ENCODE measurements at places on chromosomes 13 and 19. TPM values are rescaled to one million over a fixed set of nuclear protein-coding genes. Genes with fewer than 3 reads are reported as not detected.

DNA sequence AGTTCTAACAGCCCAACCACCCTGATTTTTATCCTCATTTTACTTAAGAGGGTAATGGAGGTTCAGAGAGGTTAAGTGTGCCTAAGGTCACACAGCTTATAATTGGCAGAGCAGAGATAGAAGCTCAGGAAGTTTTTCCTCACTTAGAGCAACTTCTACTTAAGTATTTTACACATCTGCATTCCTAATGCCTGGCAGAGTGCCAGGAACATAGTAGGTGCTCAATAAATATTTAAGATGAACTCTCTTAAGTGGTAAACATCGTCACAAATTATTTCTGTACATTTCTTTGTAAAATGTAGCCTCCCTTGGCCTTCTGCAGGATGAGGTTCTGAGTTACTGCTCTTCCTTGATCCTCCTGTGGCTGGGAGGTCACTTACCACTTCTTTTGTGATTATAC lies 14.7 kb downstream of the FARP1 start:
- DNase-seq = no peak

DNA sequence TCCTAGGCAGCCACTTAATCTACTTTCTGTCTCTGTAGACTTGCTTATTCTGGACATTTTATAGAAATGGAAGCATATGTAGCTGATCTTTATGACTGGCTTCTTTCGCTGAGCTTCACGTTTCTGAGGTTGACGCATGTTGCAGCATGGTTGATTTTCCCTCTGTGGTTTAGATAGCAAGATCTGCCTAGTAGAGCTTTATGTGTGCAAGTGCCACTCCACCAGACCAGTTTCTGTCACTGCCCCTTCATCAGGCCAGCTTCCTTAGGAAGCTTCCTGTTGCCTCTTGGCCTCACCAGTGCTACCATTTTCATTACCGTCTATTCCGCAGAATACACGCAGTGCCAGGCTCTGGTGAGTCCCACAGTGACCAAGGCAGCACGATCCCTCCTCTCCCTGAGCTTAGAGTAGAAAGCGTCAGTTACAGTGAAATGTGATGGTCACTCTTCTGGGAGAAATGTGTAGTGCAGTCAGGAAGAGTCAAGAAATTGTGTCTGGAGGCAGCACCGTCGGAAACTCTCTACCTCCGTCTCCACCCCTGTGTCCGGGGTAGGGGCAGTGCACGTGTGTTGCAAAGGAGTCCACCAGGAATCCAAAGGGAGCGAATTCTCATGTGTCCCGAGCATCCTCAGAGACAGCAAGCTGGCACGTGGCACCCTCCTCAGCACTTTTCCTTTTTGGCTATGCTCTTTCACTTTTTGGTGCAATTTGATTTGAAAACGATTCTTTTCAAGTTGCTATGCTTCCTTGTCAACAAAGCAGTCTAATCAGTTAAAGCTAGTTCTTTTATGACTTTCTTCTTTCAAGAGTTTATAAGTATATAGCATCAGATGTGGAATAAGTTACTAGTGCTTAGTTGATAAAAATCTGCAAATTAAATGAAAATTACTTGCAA lies 45.4 kb upstream of the GPR183 start:
- no peak for DNase-seq

DNA sequence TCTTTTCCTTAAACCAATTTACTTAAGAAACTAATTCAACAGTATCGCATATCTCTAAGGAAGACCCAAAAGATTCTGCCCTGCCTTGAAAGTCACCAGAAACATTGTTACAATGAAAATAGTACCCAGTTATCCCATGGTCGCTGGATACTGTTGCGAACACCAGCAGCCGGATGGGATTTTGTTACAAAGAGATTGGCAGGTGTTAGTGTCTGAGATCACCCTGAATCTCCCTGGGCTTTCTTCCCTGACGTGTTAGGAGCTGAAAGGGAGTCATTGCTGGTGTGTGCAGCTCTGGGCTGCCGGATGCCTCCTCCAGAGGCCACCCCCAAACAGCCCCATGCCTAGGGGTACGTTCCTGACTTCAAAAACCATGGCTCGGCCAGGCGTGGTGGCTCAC lies 38.2 kb downstream of the PTPRS start:
- DNase-seq = no peak

- no peak for DNase-seq
Observed at GRCh38 chr19:12695096-12695495, 1.3 kb downstream of the FBXW9 start.

- DNase-seq = no peak
Observed at GRCh38 chr19:57273014-57273413, 7.3 kb upstream of the ZNF460 start.

- no peak for DNase-seq
Observed at GRCh38 chr13:99190147-99190985, 10.3 kb upstream of the UBAC2 start.

- peak; percentile 94 for DNase-seq
Observed at GRCh38 chr19:47483800-47484690, at the start of gene KPTN. Gene KPTN, minus strand, starts transcription at chr19:47484219. Its CDS starts 59 bp downstream, at chr19:47484160.

DNA sequence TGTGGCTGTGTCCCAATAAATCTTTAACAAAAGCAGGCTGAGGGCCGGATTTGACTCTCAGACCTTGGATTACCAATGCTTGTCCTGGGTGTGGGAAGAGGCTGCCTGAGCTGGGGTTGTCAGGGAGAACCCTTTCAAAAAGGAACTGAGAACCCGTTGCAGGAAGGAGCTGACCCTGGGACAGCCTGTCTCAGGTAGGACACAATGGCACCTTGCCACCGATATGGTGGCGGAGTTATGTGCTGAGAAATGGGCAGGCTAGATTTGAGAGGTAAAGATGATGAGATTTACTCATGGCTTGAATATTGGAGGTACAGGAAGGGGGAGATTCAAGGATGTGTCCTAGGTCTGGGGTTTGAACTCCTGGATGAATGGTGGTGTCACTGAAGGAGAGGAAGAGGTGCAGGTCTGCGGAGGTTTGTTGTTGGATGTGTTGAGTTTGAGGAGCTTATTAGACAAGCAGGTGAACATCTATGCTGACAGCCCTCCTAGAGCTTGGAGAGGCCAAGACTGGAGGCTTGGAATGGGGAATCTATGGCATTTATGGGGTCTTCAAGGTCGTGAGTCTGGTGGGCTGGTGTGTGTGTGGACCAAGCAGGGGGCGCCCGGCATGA lies 7.2 kb downstream of the PLEKHF1 start:
- no peak for DNase-seq

DNA sequence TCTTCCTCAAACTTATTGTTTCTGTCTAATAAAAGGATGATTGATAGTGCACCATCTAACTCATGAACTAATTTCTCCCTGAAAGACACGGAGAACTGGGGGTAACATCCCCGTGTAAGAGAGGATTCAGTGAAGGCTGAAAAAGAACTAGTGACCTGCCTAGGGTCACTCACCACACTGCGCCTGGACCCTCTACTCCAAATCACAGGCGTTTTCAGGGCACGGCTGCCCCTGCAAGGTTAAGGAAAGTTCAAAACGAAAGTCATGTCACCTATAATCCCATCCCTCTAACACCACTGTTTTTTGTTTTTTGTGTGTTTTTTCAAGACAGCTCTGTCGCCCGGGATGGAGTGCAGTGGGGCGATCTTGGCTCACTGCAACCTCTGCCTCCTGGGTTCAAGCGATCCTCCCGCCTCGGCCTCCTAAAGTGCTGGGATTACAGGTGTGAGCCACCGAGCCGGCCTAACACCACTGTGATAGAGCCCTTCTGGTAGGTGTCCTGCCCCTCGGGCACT lies 8.7 kb downstream of the URAD start:
- no peak for DNase-seq

GRCh38 chr19:4732680-4733114 lies 9.1 kb upstream of the DPP9 start:
- DNase-seq = peak; percentile 82

DNA sequence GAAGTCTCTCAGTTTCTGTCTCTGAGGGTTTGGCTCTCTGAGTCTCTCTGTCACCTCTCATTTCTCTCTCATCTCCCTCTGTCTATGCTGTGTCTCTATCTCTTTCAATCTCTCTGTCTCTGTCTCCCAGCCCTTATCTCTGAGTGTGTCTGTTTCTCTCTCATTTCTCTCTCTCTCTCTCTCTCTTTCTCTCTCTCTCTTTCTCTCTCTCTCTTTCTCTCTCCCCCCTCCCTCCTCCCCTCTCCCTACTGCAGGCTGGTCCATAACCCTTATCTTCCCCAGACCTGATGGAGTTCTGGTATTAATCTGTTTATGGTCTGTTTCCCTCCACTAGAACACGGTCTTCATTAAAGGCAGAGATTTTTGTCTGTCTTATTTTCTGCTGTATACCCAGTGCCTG lies 1.3 kb upstream of the PVR start:
- no peak for DNase-seq

DNA sequence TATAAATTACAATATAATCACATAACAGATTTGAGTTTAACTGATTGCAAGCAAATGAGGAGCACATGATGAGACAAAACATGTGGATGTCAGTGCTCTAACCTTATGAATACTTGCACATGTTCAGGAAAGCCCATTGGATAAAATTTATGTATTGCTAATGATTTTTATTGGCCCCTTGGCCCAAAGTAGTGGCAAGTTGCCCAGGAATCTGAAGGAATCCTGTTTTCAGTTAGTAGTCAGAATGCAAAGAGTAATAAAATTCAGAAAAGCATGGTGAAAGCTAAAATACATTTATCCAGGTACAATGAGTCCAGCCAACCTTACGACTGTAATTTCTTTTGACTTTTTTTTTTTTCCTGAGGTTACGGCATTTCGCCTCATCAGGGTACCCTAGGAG lies 1539.4 kb downstream of the EFNB2 start:
- DNase-seq = no peak

DNA sequence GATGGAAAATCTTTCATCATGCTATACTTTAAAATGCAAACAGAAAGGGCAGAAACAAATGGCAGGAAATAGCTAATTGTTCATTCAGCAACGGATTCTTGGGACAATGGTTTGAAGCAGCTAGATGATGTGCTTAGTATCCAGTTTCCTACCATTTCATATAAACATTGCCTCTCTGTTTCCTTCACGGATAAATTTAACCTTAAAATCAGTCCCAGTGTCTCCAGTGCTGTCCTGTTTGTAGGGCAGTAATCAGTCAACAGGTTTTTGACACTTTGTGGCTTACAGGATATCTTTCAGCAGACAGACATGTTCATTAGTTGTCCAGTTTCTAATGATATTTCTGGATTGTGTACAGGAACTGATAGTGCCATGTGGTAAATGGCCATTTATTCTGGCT lies 24.7 kb upstream of the RB1 start:
- DNase-seq = no peak

DNA sequence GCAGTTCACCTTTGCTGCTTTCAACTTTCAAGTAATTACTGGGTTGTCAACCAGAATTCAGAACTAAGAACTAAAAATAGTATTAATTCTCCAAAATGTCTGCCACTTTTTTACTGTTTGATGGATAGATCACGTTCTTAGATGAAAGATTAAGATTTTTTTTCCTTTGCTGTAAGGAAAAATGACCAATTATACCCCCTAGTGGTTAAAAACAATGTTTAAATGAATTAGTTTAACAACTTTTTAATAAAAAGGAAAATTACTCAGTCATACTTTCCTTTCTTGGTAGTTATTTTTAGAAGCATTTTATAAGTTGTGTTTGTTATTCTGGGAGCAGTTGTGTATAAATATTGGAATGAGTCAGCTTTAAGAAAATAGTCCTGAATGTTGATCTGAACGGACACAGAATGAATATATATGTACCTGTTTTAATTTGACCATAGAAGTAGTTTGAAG lies 4.6 kb downstream of the TM9SF2 start:
- no peak for DNase-seq

DNA sequence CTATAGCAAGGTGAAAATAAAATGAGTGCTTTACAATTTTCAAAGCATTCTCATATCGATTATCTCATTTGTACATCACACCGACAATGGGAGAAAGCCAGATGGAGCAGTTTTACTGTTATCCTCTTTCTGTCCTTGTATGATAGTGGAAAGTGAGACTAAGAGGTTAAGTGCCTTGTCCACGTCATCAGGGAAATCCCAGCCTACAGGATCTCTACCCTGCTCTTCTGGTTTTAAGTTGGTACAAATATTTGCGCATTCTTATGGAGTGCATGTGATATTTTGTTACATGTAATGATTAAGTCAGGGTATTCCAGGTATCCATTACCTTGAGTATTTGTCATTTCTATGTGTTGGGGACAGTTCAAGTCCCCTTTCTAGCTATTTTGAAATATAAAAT lies 12.4 kb upstream of the ENOX1 start:
- DNase-seq = no peak

- peak; percentile 55 for DNase-seq
Observed at GRCh38 chr13:22883956-22884355, 296.8 kb upstream of the SGCG start.

DNA sequence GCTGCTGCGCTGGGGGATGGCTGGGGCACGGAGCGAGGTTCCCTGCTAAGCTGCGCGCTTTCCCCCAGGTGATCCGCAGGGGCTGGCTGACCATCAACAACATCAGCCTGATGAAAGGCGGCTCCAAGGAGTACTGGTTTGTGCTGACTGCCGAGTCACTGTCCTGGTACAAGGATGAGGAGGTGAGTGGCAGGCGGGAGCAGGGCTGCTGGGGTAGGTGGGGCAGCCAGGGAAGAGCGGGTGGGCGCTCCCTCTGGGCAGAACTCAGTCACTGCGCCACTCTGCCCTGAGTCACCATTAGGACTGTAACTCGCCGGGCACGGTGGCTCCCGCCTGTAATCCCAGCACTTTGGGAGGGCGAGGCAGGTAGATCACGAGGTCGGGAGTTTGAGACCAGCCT lies 23.8 kb downstream of the TMED1 start:
- peak; percentile 56 for DNase-seq

DNA sequence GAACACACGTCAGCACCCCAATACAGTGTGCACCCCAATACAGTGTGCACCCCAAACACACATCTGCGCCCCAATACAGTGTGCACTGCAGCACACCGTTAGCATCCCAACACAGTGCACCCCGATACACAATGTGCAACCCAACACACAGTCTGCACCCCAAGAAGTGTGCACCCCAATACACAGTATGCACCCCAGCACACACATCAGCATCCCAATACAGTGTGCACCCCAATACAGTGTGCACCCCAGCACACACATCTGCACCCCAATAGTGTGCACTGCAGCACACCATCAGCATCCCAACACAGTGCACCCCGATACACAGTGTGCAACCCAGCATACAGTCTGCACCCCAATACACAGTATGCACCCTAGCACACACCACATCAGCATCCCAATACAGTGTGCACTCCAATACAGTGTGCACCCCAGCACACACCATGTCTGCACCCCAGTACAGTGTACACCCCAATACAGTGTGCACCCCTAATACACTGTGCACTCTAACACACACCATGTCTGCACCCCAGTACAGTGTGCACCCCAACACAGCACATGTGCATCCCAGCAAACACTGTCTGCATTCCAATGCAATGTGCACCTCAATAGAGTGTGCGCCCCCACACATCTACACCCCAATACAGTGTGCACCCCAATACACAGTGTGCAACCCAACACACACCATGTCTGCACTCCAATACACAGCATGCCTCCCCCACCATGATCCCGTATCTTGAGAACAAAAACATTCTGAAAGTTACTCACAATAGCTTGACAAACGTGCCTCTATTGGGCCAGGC lies 855 bp upstream of the CARS2 start:
- no peak for DNase-seq

- DNase-seq = no peak
Observed at GRCh38 chr13:90798381-90798780, 549.1 kb upstream of the MIR17HG start.

S1PR5 gene
- 7.1 TPM for total RNA-seq

SAMD1 gene
- total RNA-seq = 108 TPM

SAFB2 gene
- 76.1 TPM for total RNA-seq

ANGPTL8 gene
- total RNA-seq = not detected
